Suppressor macrophage treated with lipopolysaccharide for 4 hours (primary cell): ENCODE measurements at places on chromosomes 4 and X.

DNA sequence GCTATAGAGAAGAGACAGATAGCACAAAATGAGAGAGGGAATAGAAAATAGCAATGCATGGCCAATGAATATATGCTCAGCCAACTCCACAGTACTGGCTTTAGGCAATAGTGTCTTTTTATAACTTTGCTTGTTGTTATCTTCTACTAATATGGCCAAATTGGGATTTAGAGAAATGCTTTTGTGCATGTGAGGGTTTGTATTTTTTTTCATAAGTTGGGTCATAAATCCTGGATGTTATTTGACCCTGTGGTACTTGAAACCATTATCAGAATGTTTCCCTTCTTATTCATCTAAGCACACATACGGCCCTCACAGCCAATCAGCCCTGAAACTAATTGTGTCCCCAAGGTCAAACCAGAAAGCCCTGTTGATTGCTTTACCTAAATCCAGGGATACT lies 35.2 kb upstream of the LPAR4 start:
- DNase-seq, result no peak

DNA sequence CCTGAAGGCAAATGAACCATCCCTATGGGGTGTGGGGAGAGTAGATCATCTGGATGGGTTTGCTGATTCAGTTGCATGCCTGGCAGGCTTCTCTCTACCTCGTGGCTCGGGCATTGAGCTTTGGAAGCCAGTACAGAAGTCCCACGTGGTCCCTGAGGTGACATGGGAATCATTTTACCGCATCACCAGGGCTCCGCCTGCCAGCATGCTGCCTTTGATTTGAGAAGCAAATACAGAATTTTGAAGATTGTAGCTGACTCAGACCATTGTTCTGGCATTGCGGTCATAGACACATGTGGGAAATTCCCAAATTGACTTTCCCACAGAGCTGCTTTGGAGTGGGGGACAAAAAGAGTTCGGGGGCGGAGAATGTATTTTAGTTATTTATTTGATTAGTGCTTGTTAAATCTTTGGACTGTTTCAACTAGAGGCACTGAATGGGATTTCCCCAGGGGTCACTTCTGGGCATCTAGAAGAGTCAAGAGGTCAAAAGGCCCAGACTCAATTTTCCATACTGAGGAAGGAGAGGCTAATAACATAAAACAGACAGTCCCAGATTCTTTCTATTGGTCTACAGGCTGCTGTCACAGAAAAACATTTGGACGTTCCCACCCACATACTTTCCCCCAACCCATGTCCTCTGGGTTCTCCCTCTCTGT lies 79.3 kb downstream of the NHSL2 start:
- no peak for DNase-seq

- DNase-seq, result no peak
These were observed 512.2 kb downstream of the PDHA2 start for GRCh38 chr4:96352051-96352517.

GRCh38 chrX:68579810-68580209 lies 67.7 kb upstream of the STARD8 start:
- no peak for DNase-seq

DNA sequence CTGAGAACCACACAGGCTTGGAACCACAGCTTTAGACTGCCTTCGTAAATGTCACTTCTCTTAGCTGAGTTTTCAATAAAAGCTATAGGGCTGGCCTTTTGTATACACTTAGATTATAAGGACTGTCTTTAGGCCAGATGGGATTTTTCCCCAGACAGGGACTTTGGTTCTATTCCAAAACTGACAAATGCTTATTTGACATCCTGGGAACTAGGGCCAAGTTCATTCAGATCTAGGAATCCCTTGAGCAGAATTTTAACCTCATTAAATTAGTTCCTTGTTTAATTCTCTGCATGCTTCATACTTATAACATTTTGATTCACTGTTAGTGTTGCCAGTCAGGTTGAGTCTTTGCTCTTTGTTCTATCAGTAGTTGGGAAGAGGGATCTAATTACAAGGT lies 23.1 kb downstream of the ZRSR2 start:
- no peak for DNase-seq

DNA sequence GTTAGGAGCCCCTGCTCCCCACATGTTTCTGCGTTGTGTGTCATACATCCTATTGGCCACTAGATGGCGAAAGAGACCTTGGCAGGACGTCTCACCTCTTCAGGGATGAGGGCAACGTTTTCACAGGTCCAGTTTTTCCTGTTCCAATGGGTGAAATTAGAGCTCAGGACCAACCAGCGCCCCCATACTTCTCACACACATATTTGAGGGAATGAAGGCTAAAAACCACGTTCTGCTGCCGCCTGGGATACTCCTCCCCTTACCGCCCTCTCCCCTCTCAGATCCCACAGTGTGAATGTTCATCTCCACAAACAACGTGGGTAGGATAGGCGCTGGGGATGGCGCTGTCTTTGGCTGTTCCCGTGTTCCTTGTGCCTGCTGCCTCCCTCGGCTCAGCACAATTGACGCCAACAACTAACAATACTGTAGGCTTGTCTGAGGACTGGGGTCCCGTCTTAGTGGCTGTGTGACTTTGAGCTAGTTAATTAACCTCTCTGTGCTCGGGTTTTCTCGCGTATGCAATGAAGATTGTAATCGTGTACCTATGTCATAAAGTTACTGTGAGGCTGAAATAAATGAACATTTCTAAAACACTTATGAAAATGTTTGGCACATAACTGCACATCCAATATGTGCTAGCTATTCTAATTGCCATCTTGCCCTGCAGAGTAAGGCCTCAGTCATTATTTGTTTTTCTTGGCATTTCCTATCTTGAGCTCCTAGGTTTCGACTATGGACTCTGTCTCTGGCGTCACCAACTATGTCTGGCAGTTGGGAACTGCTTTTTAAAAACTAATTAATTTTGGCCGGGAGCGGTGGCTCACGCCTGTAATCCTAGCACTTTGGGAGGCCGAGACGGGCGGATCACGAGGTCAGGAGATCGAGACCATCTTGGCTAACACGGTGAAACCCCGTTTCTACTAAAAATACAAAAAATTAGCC lies 181.3 kb upstream of the STK26 start:
- peak; percentile 54 for DNase-seq
